CD4-positive, alpha-beta T cell treated with Interleukin-4 for 4 hours (primary cell): ENCODE measurements at places on chromosomes 16 and 17.
A peak's percentile ranks its signal among the peaks of the same experiment; 100 is the strongest.

- no peak for DNase-seq
Measured at GRCh38 chr17:40366861-40367518, 2.5 kb upstream of the GJD3 start.

GRCh38 chr17:49290690-49291359, 60.2 kb upstream of the PHOSPHO1 start:
- DNase-seq, result no peak

DNA sequence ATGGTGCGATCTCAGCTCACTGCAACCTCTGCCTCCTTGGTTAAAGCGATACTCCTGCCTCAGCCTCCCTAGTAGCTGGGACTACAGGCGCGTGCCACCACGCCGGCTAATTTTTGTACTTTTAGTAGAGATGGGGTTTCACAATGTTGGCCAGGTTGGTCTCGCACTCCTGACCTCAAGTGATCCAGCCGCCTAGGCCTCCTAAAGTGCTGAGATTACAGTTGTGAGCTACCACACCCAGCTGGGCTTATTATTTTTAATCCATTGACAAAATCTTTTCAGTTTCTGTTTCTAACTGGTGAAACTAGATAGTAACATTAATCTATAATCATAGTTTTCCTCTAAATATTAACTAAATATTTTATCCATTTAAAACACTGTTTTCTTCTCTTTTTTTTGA, 5.9 kb downstream of the FAM234A start:
- no peak for DNase-seq

GRCh38 chr17:83036666-83037065, 42.7 kb upstream of the METRNL start:
- no peak for DNase-seq

DNA sequence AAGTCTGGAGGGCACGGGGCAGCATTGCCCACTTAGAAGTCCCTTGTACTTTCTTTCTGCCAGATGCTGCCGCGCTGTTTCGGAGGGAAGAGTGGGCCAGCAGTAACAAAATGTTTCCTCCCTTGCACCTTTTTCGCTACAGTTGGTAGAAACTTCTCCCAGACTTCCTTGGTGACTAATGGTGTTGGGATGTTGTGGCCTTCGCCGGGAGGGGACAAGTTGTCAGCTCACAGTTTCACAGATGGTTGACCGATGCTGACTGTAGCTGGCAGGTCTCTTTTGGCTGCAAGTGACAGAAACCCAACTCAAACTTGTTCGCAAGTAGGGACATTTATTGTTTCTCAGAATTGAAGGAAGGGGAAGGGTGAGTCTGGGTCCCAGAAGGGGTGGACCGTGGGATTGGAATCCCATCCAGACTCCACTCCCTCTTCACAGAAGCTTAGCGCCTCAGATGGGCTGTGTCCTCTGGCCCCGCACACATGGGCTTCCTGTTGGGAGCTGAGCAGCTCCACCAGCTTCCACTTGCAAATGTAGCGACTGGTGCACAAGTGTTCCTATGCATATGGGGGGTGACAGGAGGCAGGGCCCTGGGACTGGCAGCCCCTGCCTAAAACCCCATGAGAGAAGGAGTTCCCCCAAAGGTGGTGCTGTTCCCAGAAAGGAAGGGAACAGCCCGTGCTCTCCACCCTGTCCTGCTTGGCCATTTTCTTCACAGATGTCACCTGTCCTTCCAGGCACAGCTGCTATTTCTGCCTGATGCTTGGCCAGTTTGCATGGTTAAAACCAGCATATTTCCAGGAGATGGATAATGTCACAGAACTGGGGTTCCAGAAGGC, 30.9 kb upstream of the RPRML start:
- no peak for DNase-seq

GRCh38 chr16:20175358-20175757, 101.7 kb upstream of the GPR139 start:
- DNase-seq, result no peak

GRCh38 chr16:57646388-57647039, 18.1 kb downstream of the ADGRG1 start:
- peak; percentile 45 for DNase-seq

DNA sequence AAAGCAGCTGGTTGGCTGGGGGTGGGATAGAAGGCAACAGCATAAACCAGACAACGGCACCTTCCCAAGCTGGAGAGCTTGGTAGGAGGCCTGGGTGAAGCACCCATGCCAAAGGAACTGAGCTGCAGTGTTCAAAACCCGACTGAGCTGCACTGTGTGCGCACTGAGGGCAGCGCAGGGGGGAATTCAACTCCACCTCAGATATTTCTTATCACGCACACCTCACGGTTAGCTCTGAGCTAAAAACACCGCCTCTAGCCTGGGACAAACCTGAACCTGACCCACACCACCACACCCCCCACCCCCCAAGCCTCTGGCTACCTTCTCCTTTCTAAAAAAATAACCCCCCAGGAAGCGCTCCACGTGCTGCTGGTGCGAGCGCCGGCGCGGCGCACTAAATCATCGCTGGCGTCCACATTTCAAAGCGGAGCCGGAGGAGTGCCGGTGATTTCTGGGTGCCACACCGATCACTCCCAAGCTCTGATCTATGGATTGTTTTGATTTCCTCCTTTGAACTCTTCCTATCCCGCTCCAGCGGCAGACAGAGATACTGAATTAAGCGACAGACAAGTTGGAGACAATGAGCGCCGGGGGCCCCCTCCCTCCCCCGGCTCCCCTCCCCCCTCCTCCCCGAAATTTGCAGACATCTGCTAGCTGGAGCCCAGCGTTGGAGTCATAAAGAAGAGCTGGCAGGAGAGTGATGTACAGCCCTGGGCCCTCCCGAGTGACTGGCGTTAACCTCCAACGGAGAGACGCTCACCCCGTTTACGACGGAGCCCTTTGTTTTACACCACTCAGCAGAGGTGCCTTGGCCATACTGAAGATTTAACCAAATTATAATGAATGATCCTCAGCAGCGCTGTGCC, 85.0 kb downstream of the NOG start:
- DNase-seq, result no peak

DNA sequence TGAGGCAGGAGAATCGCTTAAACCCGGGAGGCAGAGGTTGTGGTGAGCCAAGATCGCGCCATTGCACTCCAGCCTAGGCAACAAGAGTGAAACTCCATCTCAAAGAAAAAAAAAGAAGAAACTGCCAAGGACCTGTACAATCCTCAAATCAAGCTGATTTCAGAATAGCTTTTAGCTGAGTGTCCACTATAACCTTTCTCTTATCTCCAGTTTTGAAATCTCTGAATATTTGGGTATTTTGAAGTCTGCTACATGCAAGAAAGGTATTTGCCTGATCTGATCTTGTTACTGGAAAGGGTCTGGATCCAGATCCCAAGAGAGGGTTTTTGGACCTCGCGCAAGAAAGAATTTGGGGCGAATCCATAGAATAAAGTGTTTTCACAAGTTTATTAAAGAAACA, 19.1 kb upstream of the ARL2BP start:
- DNase-seq, result no peak

DNA sequence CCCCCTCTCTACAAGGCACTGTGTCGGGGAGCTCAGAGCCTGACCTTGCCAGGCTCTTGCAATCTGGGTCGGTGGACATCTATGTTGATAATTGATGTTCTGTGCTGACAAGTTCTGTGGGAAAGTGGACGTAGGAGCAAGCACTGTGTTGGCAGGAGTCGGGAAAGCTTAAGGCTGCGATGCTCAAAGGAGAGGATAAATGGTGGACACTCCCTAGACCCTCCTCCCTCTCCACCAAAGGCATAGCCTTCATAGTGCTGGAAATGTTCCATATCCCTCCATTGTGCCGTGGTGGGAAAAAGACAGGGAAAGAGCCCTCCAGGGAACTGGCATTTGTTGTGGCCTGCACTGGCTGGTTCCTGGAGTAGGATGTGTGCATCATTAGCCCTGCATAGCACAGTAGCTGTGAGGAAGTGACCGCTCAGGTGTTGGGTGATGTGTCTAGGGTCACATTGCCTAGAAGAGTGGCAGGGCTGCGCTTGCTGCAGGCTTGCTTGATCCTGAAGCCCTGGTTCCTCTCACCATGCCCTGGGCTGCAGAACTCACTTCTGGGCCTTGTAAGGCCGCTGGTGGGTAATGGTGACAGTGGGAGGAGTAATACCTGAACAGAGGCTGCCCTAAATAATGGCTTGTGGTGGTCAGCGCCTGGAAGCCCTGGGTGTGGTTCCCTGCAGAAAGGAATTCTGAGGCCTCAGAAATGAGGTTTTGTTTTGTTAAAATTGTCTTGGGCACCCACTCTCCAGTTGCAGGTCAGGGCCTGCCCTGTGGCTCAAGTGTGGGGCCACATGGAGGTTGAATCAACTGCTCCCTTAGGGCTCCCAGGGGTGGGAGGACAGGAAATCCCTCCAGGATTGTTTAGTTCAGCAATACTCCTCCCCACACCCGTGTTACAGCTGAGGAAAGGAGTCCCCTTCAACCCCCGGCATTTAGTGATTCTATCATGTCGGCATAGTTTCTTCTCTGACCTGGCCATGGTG, 62.6 kb downstream of the KSR1 start:
- no peak for DNase-seq

DNA sequence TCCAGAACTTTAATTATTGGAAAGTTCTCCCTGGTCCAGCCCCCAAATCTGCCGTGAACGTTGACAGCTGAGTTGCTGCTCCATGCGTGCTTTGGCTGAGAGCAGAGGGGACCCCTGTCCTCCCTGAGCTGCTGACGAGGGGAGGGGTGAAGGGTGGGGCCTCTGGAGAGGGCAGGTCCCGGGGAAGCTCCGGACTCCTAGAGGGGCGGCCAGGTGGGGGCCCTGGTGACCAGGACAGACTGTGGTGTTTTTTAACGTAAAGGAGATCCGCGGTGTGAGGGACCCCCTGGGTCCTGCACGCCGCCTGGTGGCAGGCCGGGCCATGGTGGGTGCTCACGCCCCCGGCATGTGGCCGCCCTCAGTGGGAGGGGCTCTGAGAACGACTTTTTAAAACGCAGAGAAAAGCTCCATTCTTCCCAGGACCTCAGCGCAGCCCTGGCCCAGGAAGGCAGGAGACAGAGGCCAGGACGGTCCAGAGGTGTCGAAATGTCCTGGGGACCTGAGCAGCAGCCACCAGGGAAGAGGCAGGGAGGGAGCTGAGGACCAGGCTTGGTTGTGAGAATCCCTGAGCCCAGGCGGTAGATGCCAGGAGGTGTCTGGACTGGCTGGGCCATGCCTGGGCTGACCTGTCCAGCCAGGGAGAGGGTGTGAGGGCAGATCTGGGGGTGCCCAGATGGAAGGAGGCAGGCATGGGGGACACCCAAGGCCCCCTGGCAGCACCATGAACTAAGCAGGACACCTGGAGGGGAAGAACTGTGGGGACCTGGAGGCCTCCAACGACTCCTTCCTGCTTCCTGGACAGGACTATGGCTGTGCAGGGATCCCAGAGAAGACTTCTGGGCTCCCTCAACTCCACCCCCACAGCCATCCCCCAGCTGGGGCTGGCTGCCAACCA, at the start of gene MC1R:
Gene MC1R (plus strand): TSS at position 410 of the 895 bp plus-strand sequence. CDS start 397 bp downstream, at position 807.
- no peak for DNase-seq

DNA sequence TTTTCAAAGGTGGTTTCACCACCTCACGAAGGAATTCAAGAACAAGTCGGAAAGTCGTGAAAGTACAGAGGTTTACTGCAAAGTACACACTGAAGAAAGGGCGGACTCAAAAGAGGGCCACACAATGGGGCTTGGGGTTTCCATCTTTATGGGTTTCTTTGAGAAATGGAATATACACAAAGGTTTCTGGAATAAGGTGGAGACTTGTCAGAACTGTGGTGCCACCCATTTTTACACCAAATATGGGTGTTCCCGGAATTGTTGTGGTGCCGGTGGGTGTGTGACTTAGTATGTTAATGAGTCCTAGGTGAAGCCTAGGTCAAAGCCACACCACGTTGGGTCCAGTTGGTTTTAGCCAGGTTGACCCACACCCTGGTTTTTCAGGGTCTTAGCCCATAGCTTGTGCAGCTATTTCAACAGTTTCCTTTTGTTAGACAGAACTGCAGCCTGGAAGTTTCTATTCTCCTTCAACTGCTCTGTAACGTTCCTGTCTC, 567 bp upstream of the GCSH start:
- DNase-seq, result no peak

- DNase-seq, result no peak
Measured at GRCh38 chr17:81384929-81385319, 10.3 kb upstream of the BAHCC1 start.

GRCh38 chr17:19507775-19508576, 25.7 kb upstream of the SLC47A1 start:
- DNase-seq, result peak; percentile 81

DNA sequence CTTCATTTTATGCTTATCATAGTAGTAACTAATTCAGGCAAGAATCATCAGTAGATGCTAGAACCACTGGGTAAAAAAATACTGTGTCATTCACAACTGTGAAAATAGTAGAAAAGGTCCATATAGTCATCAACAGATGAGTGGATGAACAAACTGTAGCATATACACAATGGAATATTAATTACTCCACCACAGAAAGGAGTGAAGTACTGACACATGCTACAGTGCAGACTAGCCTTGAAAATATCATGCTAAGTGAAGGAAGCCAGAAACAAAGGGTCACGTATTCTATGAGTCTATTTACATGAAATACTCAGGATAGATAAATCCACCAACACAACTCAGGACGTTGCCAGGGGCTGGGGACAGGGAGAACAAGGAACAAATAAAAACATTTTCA, 13.3 kb downstream of the USP22 start:
- DNase-seq, result no peak

DNA sequence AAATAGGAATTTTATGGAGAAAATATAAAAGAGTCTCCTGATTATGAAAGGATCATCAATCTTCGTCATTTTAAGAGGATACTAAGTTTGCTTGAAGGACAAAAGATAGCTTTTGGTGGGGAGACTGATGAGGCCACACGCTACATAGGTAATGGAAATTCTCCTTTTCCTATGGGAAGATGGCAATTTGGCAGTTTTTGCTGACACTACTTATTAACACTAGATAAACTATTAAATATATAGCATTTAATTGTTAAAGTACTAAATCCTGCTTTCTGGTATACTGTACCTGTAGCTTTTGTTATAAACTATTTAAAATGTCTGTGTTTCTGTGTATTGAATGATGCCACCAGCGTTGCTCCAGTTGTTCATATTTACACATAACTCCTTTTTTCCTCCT, 12.6 kb downstream of the ALDH3A2 start:
- DNase-seq, result no peak
